ENCODE measurements at places on chromosomes 16 and 17.

DNA sequence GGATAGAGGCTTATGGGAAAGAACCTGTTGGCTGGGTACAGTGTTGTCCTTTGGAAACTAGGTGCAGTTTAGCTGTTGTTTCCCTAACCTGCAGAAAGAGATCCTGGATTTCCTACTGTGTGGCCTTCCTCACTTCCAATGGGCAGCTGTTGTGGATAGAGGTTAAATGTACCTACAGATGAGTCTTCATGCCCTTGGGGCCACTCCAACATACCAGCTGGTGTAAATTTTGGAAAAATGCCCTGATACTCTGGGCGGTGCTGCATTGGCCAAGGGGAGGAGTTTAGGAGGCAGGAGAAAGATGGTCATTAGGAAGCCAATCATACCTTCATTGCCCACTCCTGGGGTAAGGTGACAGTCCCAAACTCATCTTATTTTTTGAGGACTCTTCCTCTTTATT, 70.2 kb downstream of the SNX11 start:
- no peak for DNase-seq
- H3K27ac ChIP-seq: no peak overlapping the region
- no peaks in the 10 kb centered on the region for H3K36me3 ChIP-seq
- no peak overlapping the region for H3K4me3 ChIP-seq

DNA sequence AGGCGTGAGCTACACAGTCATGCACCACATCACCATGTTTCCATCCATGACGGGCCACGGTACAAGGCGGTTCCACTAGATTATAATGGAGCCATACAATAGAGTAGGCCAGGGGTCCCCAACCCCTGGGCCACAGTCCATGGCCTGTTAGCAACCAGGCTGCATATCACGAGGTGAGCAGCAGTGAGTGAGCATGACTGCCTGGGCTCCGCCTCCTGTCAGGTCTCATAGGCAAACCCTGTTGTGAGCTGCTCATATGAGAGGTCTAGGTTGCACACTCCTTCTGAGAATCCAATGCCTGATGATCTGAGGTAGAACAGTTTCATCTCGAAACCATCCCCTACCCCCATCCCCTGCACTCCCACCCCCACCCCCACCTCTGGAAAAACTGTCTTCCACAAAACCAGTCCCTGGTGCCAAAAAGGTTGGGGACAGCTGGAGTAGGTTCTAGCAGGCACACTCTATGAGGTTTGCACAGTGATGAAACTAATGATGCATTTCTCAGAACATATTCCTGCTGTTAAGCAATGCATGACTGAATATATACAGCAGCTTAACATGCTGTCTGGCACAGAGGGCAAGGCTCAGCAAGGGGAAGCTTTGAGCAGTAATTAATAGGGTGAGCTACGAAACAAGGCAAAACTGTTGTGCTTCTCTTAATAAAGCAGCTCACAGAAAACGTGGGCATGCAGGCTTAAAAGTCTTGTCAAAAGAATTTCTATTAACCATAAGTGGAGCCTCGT, 108.0 kb downstream of the VPS53 start:
- H3K27ac ChIP-seq: no peak overlapping the region
- no peak overlapping the region for H3K4me3 ChIP-seq
- H3K4me1 ChIP-seq: no peaks in the 10 kb centered on the region
- no peak for DNase-seq
- no peaks in the 10 kb centered on the region for H3K27me3 ChIP-seq

DNA sequence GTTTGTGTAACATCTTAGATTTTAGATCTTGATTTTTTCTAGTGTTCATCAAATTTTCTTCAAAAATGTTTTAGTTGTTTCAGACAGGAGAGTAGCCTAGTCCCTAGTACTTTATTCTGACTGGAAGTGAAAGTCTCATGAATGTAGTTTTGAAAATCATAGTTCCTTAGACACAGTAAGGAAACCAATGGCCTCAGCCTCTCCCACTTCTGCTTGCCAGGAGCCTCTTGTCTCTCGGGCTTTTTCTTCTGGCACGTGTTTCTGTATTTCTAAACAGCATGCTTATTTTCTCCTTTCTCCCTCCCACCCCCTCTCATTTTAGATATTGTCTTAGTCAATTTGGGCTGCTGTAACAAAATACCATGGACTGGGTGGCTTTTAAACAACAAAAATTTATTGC, 9.8 kb downstream of the SLFN5 start:
- no peak overlapping the region for H3K4me3 ChIP-seq
- no peaks in the 10 kb centered on the region for H3K27me3 ChIP-seq
- DNase-seq: peak; percentile 33
- H3K4me1 ChIP-seq: peaks cover 38% of the 10 kb centered on the region

- no peak for DNase-seq
- H3K4me1 ChIP-seq: no peaks in the 10 kb centered on the region
- H3K27ac ChIP-seq: no peak overlapping the region
Measured at GRCh38 chr16:68719993-68720489, 17.1 kb upstream of the CDH1 start.

GRCh38 chr17:9298776-9299295, 276.8 kb downstream of the STX8 start:
- H3K27me3 ChIP-seq: no peaks in the 10 kb centered on the region
- no peak overlapping the region for H3K4me3 ChIP-seq
- DNase-seq: no peak
- H3K36me3 ChIP-seq: no peaks in the 10 kb centered on the region
- H3K4me1 ChIP-seq: no peaks in the 10 kb centered on the region

DNA sequence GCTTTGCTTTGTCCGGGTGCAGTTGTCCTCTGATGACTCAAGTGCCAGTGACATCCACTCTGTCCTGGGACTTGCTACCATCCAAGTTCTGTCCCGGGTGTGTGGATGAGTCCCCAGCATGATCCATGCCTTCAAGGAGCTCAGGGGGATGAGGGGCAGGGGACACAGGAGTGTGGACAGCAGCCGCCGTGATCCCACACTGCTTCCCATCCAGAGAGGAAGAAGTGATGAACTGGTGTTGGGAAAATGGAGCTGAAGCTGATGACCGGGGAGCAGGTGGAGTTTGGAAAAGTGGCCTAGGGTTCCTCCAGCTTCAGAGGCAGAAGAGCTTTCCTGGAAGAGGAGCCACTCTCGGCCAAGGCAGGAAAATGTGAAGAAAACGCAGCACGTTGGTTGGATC, 249.6 kb upstream of the TNRC6C start:
- no peaks in the 10 kb centered on the region for H3K4me1 ChIP-seq
- H3K27ac ChIP-seq: no peak overlapping the region
- no peaks in the 10 kb centered on the region for H3K27me3 ChIP-seq
- no peak for DNase-seq

GRCh38 chr16:88642881-88643643, 4.7 kb downstream of the IL17C start:
- H3K4me3 ChIP-seq: no peak overlapping the region
- DNase-seq: no peak
- no peaks in the 10 kb centered on the region for H3K4me1 ChIP-seq
- no peaks in the 10 kb centered on the region for H3K36me3 ChIP-seq
- no peak overlapping the region for H3K27ac ChIP-seq

DNA sequence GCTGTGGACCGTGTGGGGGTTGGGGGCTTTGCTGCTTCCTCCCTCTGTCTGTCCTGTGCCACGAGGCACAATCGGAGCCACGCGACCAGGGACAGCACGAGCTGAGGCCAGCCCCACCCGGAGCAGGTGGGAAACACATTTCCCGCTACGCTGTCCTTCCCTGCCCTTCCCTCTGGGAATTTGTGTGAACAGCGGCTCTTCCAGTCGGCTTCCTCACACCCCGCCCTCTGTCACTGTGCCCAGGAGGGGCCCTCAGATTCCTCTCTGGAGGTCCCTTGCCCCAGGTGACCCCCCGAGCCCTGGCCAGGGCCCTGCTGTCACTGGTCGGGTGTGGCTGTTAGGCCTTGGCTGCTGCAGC, 19.6 kb downstream of the SPIRE2 start:
- H3K27ac ChIP-seq: no peak overlapping the region
- DNase-seq: no peak
- H3K4me3 ChIP-seq: no peak overlapping the region
- H3K4me1 ChIP-seq: peaks cover 8% of the 10 kb centered on the region

- no peak overlapping the region for H3K27ac ChIP-seq
- H3K36me3 ChIP-seq: no peaks in the 10 kb centered on the region
- DNase-seq: no peak
Measured at GRCh38 chr16:86300746-86301481, 209.4 kb upstream of the FOXF1 start.

- peaks cover 32% of the 10 kb centered on the region for H3K36me3 ChIP-seq
- H3K4me1 ChIP-seq: peaks cover 100% of the 10 kb centered on the region
- H3K4me3 ChIP-seq: no peak overlapping the region
- no peak overlapping the region for H3K27ac ChIP-seq
- H3K27me3 ChIP-seq: no peaks in the 10 kb centered on the region
Measured at GRCh38 chr16:48556913-48557351, 53.0 kb downstream of the N4BP1 start.

DNA sequence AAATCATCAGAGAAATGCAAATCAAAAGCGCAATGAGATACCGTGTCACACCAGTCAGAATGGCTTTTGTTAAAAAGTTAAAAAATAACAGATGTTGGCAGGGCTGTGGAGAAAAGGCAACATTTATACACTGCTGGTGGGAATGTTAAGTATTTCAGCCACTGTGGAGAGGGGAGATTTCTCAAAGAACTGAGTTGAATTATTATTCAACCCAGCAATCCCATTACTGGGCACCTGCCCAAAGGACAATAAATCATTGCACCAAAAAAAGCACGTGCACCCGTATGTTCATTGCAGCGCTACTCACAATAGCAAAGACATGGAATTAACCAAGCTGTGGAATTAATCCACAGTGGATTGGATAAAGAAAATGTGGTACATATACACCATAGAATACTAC, 204.7 kb downstream of the HS3ST4 start:
- DNase-seq: no peak
- H3K27ac ChIP-seq: no peak overlapping the region
- H3K36me3 ChIP-seq: no peaks in the 10 kb centered on the region
- H3K27me3 ChIP-seq: no peaks in the 10 kb centered on the region

DNA sequence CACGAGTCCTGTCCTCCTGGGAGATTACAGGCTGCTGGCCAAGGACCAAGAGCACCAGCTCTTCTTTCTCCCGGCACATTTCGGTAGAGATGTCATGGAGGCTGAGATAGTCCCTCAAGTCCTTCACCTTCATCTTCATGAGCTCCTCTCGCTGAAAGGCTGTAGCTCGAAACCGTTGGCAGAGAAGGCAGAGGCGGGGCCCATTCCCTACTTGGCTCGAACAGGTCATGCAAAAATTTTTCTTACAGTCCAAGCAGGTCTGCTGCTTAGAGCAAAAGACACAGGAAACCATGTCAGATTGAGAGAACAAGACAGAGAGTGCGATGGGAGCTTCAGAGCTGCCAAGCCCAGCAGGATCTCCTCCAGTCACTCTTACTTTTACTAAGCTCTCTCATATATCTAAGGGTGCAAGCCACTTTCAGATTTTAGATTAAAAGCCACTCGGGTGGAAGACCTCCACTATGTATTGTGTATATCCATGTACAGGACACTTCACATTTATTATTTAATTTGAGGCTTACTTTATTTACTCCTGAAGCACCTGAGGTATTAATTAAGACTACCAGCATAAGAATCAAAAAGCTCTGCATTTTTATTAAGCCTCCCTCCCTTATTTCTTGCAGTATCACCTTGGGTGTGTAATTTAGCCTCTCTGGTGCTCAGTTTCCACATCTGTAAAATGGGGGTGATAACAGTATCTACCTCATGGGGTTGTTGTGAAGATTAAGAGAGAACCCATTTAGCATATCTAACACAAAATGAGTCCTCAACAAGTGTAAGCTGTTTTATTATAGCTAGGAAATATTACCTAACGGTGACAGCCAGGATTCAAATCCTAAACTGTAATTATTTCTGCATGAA, 41.4 kb downstream of the LIG3 start:
- H3K36me3 ChIP-seq: peaks cover 13% of the 10 kb centered on the region
- peaks cover 11% of the 10 kb centered on the region for H3K4me1 ChIP-seq
- no peak for DNase-seq

DNA sequence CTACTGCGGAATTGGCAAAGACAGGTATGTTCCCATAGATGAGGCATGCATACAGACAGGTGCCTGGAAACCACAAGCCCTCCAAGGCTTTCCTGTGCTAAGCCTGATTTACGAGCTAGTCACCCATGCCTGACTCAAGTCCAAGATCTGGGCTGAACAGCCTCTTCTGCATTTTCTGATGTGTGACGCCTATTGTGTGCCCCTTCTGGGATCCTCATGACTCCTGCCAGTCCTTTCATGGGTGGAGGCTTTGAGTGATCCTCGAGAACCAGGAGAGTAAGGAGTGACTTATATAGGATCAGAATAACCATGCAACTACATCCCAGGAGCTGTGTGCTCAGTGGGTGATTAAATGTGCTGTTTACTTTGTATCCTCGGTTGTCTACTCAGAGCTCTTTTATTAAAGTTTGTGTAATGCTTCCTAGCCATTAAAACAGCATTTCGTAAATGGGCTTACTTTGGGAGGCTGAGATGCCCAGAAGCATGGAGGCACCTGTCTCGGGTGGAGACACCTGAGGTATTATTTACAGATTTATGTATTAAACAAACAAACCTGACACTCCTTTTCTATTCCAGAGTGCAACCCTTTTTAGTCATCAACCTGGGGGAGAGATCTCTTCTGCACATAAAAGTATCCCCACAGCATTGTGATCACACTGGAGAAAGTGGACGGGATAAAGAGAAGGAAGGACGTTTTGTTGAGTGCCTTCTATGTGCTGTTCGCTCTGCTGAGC, 373.0 kb upstream of the DYNLRB2 start:
- H3K36me3 ChIP-seq: no peaks in the 10 kb centered on the region
- no peaks in the 10 kb centered on the region for H3K27me3 ChIP-seq
- H3K4me3 ChIP-seq: no peak overlapping the region
- H3K4me1 ChIP-seq: no peaks in the 10 kb centered on the region
- no peak for DNase-seq
- H3K27ac ChIP-seq: no peak overlapping the region

GRCh38 chr16:8916541-8917225, 34.5 kb downstream of the LITAFD start:
- no peak overlapping the region for H3K27ac ChIP-seq
- no peak for DNase-seq
- H3K4me3 ChIP-seq: no peak overlapping the region
- H3K4me1 ChIP-seq: no peaks in the 10 kb centered on the region
- no peaks in the 10 kb centered on the region for H3K27me3 ChIP-seq

DNA sequence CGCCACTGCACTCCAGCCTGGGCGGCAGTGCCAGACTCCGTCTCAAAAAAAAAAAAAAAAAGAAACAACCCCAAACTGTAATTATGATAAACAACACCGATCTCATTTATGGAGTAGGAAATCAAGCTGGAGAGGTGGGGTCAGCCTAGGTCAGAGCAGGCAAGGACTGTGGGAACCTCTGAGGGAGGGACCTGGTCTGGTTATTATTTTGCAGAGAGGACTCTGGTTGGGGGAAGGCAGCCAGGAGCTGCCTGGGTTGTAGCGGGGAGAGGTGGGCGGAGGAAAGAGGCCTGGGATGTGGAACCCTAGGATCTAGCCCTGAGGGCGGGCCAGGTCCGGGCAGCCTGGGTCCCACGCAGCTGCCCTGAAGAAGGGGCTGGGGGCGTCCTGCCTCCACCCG, 10.9 kb upstream of the HS3ST6 start:
- peak overlapping the region; percentile 84 for H3K27ac ChIP-seq
- no peaks in the 10 kb centered on the region for H3K36me3 ChIP-seq
- H3K4me3 ChIP-seq: peak overlapping the region; percentile 61
- peaks cover 7% of the 10 kb centered on the region for H3K4me1 ChIP-seq
- H3K27me3 ChIP-seq: no peaks in the 10 kb centered on the region

Data from heart left ventricle (tissue), 16 donors.